ENCODE measurements at places on chromosomes 2 and 18.

DNA sequence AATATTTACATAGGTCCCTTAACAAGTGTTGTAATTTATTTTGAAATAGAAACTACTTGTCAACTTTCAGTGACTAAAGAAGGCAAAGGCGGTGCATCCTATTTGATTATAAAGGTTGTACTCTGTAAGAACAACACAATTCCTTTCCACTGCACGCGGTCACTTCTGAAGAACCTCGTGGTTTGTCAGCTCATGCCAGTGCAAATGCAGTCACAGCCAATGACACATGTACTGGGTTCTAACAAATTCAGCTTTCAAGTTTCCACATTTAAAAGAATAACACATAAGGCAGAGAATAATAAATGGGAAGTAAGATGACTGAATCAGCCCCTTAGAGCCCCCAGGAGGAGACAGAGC is 39.7 kb downstream of the CYB5A start:
- no peak for DNase-seq

DNA sequence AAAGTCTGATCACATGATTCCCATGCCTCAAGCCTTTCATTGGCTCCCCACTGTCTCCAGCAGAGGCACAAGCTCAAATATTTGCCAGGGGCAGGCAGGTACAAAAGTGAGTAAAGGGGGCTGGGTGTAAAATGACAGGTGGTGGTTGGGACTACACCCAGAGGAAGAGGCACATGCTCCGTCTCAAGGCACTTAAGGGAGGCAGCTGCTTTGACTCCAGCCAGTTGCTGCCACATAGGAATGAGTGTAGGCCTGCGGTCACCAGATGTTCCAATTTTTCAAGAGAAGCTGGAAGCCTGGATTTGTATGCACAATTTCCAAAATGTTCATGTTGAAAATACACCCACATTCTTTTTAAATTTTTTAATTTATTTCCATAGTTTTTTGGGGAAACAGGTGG is 164.4 kb downstream of the UPP2 start:
- DNase-seq, result no peak

GRCh38 chr2:65436824-65437221 is 4.4 kb upstream of the SPRED2 start:
- no peak for DNase-seq

DNA sequence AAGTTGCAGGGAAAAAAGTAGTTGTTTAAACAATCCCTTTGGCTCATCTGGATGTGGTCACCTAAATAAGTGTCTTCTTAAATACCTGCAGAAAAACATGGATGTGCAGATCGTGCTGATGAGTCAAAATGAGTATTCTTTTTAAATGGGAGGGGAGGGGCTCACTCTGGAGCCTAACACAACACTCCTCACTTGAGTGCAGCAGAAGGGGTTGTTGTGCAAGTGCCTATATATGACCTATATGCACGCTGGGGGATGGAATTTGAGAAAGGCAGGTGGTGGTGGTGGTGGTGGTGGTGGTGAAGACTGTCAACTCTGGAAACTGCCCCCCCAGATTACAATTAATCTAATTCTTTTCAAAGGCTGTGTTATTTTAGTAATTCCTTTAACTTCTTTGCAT is 77.9 kb upstream of the FAM124B start:
- no peak for DNase-seq

DNA sequence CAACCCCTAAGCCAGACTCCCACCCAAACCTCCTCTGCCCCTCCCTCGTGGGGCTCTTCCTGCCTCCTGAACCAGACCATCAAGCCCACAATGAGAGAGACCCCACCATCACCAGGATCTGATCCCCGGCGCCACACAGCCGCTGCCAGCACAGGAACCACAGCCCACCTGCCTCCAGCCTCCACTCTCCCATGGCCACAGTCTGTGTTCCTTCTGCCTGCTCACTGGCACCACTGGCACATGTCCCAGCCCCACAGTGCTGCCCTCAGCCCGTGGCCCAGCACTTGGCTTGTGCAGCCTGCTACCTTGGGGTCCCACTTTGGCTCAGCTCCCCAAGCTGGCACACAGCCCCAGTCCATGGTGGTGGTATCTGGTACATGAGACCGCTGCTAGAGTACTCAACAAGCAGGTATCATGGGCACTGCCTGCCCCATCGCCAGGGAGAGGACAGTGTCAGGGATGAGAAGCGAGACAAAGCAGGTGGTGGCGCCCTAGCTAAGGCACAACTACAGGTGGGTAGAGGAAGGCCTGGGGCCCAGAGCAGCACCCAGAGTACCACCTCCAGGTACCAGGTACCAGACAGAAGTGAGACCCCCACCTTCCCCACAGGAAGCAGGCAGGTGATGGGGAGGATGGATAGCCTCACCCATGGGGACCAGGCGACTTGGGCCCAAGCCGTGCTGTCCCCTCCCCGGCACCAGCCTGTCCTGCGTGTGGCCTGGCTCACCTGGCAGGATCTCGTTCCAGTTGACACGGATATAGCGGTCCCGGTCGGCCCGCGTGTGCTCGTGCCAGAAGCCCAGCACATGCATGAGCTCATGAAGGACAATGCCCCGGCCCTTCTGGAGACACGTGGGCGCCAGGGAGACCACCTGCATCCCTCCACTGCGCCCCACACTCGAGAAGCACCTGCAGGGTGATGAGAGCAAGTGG is 6.2 kb downstream of the ASTL start:
- no peak for DNase-seq

GRCh38 chr2:140990416-140990815 is 1140.4 kb downstream of the LRP1B start:
- DNase-seq, result no peak

- no peak for DNase-seq
Measured at GRCh38 chr18:58578321-58578720, 50.6 kb downstream of the ALPK2 start.

DNA sequence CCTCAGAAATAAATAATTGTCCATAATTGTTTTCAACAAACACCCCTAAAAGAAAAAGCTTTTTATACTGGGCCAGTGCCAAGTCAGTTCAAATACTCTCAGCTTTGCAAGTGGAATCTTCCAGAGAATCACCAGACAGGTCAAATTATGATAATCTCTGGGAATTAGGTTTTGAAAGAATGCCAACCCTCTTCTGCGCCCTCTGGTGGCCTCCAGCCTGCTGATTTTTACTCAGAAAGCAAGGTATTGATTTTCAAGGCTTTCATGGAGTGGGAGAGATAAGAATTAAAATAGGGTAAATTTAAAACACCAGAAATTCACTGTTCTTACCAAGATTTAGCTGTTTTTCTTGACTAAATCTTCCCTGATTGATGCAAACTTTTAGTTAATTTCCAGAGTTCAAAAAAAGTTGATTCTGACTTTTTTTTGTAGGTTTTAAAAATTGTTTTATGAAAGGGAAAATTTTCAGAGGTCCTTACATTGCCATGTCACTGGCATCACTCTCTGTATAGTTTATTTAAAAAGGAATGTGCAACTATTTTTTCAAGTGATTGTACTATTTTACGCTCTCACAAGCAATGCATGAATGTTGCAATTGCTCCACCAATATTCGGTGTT is 282.9 kb upstream of the TNP1 start:
- no peak for DNase-seq
